ENCODE measurements at places on chromosomes 1 and 21.

DNA sequence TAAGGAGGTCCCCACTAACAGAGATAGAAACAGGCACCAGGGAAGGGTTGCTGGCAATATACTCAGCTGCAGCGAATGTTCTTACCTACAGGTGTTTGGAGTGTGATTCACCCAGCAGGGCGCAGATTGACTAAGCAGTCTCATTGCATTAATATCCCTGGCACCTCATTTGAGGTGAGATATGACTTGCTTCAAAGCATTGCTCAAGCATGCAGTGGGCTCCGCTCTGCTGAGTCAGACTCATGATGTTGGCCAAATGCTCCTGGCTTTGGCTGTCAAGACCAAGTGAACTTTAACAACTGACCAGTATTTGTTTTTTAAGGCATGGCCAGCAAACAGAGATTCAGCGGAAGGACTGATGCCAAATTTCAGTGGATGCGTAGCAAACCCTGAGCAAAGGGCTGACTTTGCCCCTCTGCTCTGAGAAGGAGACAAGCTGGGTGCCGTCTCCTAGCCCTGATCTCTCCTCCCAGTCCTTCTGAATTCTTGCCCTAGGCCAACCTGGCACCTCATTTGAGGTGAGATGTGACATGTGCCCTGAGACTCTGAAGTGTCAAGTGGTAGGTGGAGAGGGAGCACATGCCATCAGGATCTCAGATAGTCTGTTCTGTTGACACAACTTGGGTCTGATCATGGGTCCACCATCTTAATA, 187.1 kb upstream of the COA6 start:
- no peak for DNase-seq

- no peak for DNase-seq
Observed at GRCh38 chr1:59308839-59309238, 11.9 kb downstream of the FGGY start.

- DNase-seq, result no peak
Observed at GRCh38 chr1:210910020-210910575, 223.8 kb downstream of the KCNH1 start.

DNA sequence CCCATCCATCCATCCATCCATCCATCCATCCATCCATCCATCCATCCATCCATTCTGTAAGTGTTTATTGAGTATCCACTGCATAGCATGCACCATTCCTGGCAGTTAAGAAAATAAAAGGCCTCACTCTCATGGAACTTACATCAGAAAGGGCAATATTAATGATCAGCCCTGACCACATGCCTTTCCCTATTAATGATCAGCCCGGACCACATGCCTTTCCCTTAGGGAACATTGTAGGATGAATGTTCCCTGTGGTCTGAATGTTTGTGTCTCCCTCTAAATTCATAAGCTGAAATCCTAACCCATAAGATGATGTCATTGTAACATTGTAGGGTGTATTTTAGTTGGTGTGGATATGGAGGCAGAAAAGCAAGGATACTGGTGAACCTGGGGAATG, 365.8 kb downstream of the KIF26B start:
- DNase-seq, result no peak

DNA sequence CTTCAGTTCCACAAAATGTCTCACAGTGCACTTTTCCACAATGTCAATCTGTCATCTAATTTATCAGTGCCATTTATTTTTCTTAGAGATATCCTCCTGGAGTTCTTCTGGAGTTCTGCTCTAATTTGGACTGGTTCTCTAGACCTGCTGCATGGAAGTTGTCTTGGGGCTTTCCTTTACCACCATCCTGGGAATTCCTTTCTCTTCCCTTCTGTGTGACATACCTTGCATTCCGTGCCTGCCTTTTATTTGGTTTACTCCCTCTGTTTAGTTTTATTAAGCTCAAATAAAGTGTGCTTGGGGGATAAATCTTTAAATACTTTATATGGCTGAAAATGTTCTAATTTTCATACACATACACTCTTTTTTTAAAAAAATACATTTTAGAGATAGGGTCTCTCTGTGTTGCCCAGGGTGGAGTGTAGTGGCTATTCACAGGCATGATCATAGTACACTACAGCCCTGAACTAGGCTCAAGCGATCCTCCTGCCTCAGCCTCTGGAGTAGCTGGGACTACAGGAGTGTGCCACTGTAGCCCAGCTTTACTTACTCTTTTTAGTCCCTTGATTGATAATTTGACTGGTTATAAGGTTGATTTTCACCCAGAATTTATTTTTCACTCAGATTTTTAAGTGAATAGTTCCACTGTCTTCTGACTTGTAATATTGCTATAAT, 14.4 kb downstream of the MTF2 start:
- no peak for DNase-seq

- no peak for DNase-seq
Observed at GRCh38 chr1:82894635-82895034, 1093.9 kb downstream of the ADGRL2 start.

DNA sequence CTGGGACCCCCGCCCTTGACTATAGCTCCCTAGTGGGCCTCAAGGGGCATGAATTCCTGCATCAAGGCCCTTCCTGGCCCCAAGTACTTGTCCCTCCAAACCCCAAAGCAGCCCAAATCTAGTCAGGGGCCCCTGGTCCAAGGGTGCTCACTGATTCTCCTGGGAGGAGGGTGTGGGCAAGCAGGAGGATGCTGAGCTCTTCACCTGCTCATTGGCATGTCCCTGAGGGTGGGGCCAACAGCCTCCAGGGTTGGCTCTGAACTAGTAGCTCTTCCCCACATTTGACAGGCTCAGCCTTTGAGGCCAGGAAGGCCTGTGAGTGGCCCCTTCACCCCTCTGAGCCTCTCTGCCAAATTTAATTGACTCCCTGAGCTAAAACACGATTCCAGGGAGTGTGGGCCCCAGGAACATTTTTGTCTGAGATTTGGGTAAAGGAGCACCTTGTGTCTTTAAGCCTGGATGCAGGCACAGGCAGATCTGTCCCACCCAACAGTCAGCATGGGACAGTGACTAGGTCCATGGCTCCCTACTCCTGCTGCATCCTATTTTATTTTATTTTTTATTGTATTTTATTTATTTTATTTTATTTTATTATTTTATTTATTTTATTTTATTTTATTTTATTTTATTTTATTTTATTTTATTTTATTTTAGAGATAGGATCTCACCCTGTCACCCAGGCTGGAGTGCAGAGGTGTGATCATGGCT, 11.0 kb upstream of the WNT9A start:
- no peak for DNase-seq

DNA sequence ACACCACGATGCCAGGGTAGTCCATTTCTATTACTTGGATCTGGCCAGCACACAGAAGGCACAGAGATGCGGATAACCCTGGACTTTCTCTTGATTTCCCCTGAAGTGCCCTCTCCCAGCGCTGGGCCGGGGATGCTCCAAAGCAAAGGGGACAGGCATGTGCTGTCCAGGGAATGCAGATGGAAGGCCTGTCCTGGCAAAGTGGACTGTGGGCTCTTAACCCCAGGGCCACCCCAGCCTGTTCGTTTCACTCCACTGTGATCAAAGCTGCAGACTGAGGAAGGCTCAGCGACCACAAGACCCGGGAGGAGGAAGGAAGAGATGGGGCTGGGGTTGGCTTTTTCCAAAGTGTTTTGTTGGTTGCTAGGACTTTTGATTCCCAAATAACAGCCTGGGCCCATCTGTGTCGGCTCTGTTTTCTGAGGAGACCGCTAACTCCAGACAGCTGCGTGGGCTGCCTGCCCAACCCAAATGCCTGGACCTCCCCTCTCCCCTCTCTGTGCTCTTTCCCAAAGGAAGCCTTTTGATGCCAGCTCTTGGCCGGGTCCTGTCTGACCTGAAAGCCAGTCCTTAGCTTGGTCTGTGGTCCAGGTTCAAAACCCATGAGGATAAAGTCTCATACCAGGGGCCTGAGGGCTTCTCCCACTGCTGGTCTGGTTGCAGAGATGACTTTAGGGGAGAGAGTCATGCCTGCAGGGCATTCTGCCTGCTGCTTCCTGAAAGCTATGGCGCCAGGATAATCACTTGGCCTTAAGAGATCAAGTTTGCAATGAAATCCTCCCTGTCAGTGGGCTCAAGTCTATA, 119.6 kb upstream of the CD34 start:
- no peak for DNase-seq

DNA sequence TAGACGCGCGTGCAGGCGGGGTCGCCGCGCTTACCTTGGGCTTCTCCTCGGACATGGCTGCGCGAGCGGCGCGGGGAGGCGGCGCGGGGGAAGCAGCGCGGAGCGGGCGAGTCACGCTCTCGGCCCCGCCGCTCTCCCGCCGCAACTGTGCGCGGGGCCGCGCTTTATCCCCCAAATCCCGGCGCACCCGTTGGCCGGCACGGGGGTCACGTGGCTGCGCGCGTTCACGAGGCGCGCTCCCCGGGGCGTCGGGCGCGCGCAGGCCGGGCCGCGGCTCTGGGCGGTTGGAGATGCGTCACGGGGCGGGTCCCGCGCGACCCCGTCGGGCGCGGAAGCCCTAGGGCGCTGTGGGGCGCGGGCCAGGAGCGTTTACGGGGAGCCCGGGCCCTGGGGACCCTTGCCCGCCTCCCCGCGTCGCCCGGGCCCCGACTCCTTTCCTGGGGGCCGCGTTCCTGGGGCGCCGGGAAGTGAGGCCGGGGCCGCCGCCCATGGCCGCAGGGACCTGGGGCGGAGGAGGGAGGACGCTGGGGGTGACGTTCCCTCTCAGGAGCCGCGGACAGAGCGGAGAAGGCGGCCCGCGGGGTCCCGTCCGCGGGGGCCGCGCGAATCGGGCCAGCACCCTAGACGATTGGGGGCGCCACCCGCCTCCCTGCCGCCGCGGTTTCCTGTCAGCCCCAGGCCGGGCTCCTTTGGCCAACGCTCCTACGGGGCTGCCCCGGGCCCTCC, at the start of gene SUMO3:
SUMO3 (minus strand) TSS at position 149 of the 726 bp plus-strand sequence; CDS start at position 55, 94 bp downstream.
- peak; percentile 37 for DNase-seq

DNA sequence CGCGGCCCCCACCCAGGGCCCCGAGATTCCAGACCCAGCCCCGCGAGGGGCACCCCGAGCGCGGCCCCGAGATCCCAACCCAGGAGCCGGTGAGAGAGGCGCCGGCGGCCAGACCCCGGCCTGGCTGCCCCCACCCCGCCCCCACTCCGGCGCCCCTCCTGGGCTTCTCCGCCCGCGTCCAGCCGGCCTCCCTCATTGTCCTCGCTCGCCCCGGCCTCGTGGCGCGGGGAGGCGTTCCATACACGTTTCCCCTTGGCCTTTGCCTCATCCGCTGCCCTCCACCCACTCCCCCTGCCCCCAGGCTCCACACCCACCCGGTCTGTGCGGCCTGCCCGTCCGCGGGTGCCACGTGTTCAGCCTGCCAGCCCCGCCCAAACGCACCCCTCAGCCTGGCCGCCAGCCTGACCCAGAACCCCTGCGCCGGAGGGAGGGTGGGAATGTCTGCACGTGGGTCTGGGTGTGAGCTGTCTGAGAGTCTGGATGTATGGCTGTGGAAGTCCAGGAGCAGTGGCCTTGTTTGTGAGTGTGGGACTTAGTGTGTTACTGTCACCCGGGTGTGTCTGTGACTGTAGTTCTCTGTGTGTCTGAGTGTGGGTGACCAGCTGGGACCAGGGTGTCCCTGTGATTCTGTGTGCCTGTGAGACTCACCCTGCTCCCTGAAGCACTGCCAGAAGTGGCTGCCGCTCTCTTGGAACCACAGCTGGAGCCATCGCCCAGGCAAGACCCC, 681 bp downstream of the B4GALT2 start:
- no peak for DNase-seq

GRCh38 chr1:21034725-21035628, 141.7 kb downstream of the EIF4G3 start:
- DNase-seq, result no peak

DNA sequence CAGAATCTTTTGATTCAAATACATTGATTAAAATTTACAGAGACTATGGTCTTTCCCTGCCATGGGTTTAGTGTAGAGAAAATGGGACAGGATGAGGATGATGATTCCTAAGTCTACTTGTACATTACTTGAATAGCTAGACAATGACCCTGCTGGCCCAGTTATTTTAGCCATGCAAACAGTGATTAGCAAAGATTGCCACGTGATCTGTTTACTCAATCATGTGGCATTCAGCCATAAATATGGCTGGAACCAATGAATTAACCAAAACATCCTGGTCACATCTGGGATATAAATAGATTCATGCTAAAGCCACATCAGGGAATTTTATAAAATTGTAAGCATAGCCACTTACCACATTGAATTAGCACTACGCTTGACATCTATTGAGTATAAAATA, 167.3 kb downstream of the PBX1 start:
- DNase-seq, result no peak

- no peak for DNase-seq
Observed at GRCh38 chr1:26470878-26471497, 1.3 kb upstream of the HMGN2 start.

GRCh38 chr1:51990478-51990965, at the start of gene RAB3B:
Gene RAB3B, minus strand, starts transcription at chr1:51990700. Its CDS starts 13,583 bp downstream, at chr1:51977117.
- DNase-seq, result peak; percentile 34

DNA sequence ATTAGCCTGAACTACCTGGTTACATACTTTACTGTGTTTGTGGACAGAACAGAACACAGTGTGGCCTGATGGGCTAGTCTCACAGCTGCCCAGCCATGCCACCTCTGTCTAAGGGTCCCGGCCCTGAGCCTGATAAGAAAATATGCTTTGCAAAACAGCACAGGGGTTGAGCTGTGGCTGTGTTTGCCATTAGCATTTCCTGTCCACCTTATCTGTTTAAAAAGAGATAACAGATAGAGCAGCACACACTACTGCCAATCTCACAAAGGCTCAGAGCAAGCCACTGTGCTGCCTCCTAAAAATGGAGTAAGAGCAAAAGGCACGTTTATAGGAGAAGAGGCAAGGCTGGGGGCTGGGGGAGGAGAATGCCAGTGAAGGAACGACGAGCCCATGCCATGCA, 95.0 kb downstream of the SUSD4 start:
- DNase-seq, result no peak

GRCh38 chr1:218073062-218073461, 212.0 kb upstream of the RRP15 start:
- DNase-seq, result no peak

DNA sequence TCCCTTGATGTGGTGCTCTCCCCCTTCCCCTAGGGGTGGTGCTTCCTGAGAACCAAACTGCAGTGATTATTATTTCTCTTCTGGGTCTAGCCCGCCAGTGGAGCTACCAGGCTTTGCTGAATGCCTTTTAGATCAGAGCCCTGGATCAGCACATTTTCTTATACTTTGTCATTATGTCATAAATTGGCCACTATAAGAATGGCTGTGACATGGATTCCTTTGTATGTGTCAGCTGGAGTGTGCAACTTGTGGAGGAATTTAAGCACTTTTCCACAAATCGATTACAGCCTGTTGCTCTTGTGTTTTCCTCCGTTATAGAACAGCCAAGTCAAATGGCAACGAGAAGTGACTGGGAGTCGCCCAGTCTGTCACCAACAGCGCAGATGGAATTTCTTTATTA, 273.3 kb downstream of the DUSP10 start:
- no peak for DNase-seq

GRCh38 chr1:35592991-35593769, 20.1 kb downstream of the TFAP2E start:
- no peak for DNase-seq

DNA sequence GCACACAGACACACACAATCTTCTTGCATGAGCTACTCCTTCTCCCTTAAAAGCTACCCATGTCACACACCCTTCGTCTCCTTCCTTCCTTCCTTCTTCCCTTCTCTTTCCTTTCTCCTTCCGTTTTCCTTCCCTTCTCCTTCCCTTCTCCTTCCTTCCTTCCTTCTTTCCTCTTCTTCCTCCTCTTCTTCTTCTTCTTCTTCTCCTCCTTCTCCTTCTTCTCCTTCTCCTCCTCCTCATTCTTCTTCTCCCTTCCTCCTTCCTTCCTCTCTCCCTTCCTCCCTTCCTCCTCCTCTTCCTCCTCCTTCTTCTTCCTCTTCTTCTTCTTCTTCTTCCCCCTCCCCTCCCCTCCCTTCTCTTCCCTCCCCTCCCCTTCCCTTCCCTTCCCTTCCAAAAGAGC, 52.1 kb upstream of the LEPR start:
- DNase-seq, result no peak

GRCh38 chr1:9280015-9280860, 12.5 kb upstream of the SPSB1 start:
- no peak for DNase-seq

Measured in activated CD8-positive, alpha-beta memory T cell treated with anti-CD3 and anti-CD28 coated beads for 1 hour (primary cell).